ENCODE measurements at places on chromosomes 6 and 20.

GRCh38 chr6:15355683-15356099 is 109.8 kb downstream of the JARID2 start:
- no peak for DNase-seq

- DNase-seq: no peak
Measured at GRCh38 chr6:38153076-38153797, 333.7 kb downstream of the ZFAND3 start.

DNA sequence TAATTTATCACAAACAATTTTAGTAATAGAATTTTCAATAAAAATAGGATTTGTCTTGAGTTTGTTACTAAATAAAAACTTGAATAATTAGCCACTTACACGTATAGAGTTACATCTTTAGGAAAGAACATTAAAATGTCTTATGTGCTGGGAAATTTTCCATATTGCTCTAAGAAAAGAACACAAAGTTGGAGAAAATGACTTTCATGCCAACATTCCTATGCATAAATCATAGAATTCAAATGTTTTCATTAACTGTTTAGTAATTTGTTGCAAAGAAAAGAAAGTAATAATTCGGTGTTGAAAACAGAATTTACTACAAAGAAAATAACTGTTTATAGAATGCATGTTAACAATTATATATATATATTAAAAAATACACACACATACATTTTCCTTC is 4.7 kb upstream of the TBC1D32 start:
- no peak for DNase-seq

DNA sequence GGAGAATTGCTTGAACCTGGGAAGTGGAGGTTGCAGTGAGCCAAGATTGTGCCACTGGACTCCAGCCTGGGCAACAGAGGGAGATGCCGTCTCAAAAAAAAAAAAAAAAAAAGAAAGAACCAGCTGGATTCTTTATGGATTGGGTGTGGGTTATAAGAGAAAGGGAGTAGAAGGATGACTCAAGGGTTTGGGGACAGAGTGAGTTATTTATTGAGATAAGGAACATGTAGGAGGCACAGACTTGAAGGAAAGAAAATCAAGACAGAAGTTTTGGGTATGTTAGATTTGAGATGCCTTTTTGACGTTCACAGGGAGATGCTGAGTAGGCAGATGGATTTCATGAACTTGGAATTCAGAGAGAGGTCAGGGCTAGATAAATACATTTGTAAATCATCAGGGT is 47.6 kb downstream of the KIZ start:
- no peak for DNase-seq

GRCh38 chr6:93584300-93584699 is 164.9 kb upstream of the EPHA7 start:
- DNase-seq: no peak

DNA sequence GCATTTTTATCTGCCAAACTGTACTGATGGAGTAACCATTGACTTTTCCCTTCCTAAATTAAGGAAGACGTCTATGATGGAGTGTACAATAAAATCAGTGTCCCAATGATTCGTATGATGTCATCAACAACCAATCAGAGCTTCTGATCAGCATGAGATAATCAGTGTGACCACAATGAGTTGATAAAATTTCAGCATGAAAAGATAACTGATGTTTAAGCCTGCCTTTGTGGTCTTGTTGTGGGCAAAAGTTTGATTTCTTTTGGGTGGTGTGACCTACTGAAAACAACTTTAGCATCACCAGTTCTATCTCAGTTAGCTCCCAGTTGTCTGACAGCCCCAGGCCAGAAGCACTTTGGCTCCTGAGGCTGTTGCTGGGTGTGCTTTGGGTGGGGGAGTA is 3.3 kb downstream of the PCIF1 start:
- DNase-seq: no peak

DNA sequence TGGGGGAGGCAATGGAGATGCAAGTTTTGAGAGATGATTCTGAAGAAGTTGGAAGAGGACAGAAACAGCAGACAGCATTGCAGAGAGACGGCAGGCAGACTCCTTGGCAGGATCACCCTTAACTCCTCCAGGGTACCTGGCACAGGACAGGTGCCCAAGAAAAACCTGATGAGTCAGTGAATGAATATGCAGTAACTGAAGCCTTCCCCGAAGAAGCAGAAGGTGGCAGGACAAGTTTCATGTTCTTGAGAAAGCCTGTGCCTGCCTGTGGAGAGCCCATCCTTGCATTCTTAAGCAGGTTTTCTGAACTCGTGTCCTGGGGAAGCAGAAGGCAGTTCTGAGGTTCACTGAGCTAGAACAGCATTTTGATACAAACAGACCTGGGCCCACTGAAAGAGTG is 79.6 kb upstream of the SASH1 start:
- DNase-seq: no peak

- no peak for DNase-seq
Measured at GRCh38 chr20:52572687-52573086, 381.1 kb upstream of the ZFP64 start.

GRCh38 chr6:135475292-135475886 is 22.2 kb downstream of the AHI1 start:
- no peak for DNase-seq

DNA sequence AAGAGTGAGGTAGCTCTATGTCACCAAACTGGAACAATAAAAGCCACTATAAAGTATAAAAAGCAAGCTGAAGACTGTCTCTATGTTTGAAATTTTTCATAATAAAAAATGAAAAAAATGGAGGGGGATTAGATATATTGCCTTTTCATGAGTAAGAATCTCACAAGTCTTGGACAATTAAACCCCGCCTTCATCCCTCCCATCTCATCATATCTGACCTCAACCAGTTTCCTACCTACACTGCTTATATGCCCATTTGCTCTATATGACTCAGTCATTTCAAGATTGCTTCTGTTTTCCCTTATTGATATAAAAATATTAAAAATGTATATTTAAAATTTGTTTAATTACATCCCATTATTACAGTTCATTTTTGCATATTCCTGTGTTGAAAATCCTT is 2.9 kb upstream of the TRIM39 start:
- no peak for DNase-seq

DNA sequence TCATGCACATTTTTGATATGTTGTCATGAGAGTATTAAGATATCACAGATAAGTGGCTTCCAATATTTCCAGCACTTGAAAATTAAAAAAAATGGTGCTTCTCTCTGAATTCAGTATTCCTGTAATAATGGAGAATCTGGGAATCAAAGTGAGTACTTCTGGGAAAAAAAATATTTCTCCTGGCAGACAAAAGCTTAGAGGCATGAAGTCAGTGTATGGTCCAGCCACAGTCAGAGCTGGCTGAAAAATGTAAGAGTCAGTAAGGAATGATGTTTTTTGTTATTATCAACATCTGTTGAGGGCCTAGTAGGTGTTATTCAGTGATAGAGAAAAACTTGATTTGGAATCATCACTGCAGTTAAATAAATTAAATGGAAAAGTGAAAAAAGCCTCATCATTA is 3.2 kb upstream of the RFPL4B start:
- no peak for DNase-seq

GRCh38 chr20:63048516-63049190 is 41.9 kb upstream of the BHLHE23 start:
- no peak for DNase-seq

All from stimulated activated CD4-positive, alpha-beta T cell treated with anti-CD3 and anti-CD28 coated beads, TNF-alpha, amount 100 ng/mL, for 4 hours (primary cell).